ENCODE measurements at places on chromosomes 13 and 19.

DNA sequence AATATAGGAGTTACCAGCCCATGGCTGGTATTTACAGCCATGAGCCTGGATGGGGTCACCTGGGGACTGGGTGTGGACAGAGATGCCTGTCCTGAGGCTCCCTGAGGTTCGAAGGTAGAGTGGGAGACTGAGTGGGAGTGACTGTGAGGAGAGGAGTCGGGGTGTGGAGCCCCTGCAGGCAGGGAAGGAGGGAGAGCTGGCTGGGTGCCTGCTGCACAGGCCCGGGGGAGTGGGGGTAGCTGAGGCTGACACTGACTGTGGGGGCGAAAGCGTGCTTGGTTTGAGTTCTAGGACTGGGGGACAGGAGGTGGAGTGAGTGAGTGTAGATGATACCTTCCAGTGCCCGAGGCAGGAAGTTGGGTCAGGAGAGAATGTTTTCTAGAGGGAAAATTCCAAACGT, 7.1 kb downstream of the RAB11B start:
- H3K36me3 ChIP-seq: peaks cover 23% of the 10 kb centered on the region
- peak overlapping the region; percentile 29 for H3K27ac ChIP-seq
- H3K27me3 ChIP-seq: no peaks in the 10 kb centered on the region
- DNase-seq: no peak

DNA sequence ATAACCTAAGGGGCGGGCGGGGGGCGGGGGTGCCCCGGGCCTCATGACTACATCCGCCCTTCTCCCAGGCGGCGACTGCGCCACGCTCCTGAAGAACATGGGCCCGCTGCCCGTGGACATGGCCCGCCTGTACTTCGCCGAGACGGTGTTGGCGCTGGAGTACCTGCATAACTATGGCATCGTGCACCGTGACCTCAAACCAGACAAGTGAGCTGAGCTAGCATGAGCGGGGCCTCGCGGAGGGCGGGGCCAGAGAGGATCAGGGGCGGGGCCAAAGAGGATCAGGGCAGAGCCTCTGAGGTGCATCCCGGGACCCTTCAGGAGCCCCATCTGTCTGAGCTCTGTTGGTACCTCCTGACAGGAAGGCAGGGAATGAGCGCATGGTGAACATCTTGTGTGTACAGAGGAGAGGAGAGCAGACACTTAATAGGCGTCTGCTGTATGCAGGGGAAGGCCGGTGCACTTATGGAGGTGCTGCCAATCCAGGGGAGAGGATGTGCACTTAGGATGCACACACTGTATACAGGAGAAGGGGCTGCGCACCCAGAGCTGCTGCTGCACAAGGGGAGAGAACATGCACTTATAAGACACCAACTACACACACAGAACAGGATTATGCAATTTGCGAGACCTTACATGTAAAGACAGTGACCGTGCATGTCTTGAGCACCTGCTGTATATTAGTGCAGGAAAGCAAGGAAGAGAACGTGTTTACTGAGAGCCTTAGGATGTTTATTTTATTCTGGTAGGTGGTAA, 20.9 kb upstream of the PIK3R2 start:
- H3K4me1 ChIP-seq: no peaks in the 10 kb centered on the region
- DNase-seq: no peak
- no peak overlapping the region for H3K4me3 ChIP-seq
- no peaks in the 10 kb centered on the region for H3K27me3 ChIP-seq

DNA sequence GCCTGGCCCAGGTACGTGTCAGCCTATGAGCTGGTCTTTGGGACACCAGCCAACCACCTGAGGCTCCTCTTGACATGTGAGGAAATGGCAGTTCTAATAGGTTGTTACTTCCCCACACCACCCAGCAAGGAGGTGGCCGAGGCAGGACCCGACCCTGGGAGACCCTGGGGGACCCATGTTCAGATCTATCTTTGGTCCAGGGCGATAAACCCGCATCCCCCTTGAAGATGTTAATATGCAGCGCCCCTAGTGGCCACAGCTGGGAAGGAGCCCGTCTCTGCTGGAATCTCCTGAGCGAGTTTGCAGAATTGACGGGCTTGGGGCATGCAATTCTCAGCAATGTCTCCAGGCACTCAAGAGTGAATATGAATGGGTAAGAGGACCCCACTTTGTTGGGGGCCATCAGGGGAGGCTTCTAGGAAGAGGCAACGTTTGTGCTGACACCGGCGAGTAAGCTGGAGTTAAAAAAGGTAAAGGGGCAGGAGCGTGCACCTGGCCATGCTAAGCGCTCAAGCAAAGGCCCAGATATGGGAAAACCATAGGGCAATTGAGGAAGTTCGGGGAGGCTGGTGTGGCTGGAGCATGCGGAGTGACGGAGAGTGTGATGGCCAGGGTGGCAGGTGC, 1.5 kb upstream of the MYO1F start:
- H3K4me1 ChIP-seq: no peaks in the 10 kb centered on the region
- no peaks in the 10 kb centered on the region for H3K27me3 ChIP-seq
- H3K27ac ChIP-seq: no peak overlapping the region
- no peak overlapping the region for H3K4me3 ChIP-seq

DNA sequence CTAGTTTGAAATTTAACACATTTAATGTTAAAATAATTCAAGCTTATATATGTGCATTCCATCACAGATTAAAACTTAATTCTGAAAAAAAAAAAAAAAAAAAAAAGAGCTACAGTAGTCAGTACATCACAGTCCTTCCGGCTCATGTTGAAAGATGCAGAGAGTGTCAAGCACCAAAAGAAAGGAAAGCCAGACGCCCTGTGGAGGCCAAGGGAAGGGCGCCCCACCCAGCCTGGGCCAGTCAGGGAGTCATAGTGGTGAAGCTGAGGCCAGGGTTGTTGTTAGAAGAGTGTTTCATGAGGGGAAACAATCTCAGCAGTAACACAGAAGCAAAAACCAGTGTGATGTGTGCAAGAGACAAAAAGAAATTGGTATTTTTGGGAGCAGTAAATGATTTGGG, 375.3 kb downstream of the MTUS2 start:
- H3K27me3 ChIP-seq: no peaks in the 10 kb centered on the region
- H3K27ac ChIP-seq: no peak overlapping the region
- no peaks in the 10 kb centered on the region for H3K36me3 ChIP-seq
- H3K4me1 ChIP-seq: no peaks in the 10 kb centered on the region
- DNase-seq: no peak
- H3K4me3 ChIP-seq: no peak overlapping the region

DNA sequence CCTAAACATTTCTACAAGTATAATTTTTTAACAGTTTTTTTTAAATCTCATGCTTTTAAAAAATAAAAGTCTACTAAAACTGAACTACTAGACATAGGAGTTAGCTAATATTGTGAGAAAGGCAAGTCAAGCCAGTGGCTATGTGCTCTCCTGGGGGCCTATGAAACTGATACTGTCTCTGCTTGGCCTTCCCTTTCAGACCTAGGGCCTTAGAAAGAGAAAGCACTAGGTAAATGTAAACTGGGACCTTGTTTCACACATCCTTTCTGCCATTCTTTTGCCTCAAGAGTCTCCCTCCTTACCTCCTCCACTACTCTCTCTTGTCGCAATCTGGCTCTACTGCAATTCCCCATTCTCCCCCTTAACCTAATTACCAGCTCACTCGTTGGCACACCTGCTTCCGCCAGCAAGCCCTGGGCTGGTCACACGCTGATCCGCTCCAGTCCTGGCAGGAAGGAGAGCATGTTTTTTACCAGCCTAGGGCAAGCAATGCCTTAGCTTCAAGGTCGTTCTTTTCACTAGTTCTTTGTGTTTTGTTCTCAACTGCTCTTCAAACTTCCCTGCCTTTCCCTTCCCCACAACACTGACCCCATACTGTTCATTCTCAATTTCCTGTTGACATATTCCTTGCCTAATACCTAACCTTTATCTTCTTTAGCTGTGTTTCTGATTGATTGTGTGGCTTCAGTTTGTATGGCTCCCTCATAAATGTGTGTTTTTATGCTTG, 23.1 kb downstream of the TBC1D4 start:
- DNase-seq: no peak
- no peak overlapping the region for H3K27ac ChIP-seq
- H3K36me3 ChIP-seq: no peaks in the 10 kb centered on the region
- no peak overlapping the region for H3K4me3 ChIP-seq
